ENCODE measurements at places on chromosomes 2 and 18.
A peak's percentile ranks its signal among the peaks of the same experiment; 100 is the strongest.

DNA sequence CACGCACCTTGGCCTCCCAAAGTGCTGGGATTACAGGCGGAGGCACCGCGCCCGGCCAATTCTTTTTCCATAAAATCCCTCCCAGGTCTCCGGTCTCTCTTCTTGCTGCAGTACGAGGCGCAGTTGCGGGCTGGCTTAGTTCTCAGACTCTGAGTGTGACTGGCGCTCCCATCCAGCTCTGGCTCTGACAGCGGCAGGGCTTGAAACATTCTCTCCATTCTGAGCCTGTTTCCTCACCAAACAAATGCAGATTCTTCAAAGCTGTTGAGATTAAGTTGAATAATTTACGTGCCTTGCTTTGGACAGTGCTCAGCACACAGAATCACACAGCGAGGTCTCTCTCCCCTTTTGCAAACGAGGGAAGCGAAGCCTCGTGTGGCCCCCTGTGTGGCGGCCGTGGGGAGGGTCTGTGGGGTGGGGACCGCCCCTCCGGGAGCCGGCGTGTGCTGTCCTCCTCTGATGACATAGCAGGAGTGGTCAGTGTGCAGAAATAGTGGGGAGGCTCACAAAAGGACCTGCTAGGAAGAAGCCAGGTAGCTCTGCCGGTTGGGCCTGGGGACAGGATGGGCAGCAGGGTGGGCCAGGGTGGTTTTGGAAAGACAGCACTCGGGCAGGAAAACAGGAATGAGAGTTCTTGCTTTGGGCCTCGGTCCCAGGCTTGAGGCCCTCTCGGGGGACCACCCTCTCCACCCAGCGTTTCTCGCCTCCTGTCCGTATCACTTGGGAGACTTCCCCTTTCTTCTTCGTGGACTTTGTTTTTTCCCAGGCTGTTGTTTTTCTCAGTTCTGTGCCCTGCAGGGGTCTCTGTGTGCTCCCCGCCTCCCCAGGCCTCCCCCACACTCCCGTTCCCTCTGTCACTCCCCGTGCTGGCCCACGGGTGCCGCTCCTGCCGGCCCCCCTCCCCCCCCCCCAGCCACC is 75.0 kb downstream of the KCNG2 start:
- DNase-seq = no peak

GRCh38 chr18:59516356-59517155 is 157.5 kb upstream of the LMAN1 start:
- no peak for DNase-seq

GRCh38 chr2:55010149-55010591 is 40.1 kb downstream of the RTN4 start:
- peak; percentile 29 for DNase-seq

DNA sequence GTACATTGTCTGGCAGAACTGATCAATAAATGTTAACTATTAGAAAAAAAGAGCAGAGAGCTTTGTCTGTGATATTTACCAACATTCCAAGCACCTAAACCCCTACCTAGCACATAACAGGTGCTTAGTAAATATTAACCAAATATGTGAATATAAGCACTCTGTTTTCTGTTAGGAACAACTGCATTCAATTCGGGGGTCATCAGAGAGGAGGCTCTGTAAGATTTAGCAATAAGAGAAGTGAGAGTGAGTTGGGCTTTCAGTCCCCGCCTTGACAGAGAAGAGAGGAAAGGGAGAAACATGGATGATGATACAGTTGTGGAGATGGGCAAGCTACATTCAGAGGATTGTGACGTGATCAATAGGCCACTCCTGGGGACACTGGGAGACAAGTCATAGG is 47.7 kb downstream of the MYOM1 start:
- DNase-seq = no peak

DNA sequence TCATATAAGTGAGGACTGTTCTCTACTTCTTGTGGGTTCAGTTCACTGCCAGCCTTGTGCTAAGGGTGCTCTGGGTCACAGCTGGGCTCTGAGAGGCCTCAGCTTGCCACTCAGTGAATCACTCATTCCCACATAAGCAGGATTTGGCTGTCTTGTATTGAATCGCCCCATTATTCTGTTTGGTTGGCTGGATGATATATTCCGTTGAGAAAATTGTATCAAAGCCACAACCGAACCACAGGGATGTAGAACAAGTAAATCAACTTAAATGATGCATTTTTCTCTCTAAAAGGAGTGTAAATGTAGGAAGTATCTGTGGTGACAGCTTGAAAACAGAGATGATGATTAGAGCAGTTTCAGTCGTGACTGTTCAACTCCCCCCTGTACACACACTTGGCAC is 39.6 kb downstream of the TTC39C start:
- peak; percentile 44 for DNase-seq

DNA sequence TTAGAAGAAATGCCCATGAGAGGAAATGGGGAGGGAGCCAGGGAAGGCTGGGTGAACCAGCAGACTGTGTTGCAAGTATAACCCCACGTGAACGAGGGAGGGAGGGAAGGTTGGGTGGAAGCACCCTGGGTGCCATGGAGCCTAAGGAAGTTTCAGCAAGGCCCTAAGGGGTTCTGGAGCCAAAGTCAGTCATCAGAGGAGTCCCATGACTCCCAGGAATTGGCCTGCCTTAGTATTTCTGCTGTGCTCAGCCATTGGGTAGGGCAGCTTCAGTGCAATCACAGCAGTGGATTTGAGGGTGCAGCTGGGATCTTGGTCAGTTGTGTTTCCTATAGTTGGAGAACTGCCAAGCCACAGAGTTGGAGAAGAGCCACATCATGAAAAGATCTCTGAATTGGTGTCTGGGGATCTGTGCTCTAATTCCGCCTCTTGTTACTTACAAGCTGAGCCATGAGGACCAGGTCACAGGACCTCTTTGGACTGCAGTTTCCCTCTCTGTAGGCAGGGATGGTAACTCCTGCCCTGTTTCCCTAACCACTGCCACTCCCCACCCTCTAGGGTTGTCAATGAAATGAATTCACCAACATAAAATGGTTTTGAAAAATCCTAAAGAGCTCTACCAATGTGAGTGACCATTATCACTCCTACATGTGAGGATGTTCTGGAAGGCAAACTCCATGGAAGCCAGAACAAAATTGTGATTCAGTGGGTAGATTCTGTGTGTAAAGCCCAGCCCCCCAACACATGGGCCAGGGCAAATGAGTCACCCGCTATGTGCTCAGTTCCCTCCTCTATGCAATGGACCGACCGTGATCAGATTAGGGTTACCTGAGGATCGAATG is 108.9 kb downstream of the CLIP4 start:
- peak; percentile 34 for DNase-seq

- no peak for DNase-seq
Observed at GRCh38 chr18:55584201-55584600, 3.8 kb downstream of the TCF4 start.

- DNase-seq = no peak
Observed at GRCh38 chr2:172845028-172845630, 109.5 kb downstream of the RAPGEF4 start.

DNA sequence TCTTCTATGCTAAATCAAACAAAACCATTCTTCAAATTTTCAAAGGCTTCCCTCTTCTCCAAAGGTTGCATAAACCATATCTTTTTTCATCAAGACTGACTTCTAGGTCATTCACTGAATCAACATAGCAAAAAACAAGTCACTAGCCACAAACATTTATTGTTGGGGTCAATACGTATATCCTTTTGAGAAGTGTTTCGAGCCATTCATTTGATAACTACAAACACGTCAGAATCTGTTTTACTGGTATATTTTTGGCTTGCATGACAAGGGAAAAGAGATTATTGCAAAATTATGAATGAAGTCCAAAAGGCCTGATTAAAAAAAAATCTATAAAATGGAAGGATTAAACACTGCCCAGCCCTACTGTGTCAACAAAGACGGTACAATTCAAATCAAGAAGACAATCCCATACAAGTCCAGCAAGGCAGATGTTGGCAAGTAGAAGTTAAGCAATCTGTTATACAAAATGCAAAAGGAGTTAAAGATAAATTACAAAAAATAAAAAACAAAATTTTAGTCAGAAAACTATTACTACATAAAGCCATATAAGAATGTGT is 222.4 kb downstream of the SRBD1 start:
- no peak for DNase-seq

DNA sequence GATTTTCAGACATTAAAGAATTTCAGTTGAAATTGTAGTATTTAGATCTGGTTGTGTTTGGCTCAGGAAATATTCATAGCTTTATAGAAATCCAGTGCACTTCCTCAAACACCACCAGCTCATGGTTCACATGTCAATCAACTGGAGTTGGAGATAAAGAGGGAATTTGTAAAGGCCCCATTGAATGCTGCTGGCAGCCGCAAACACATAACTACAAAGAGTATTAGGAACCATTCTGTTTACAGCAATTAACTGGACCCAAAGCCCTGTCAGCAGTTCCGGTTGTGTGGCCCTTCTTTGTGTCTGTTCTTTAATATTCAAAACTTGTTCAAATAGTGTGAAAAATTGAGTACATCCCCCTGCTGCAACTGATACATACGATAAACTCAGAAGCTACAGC is 107.4 kb upstream of the LRRTM4 start:
- DNase-seq = no peak

DNA sequence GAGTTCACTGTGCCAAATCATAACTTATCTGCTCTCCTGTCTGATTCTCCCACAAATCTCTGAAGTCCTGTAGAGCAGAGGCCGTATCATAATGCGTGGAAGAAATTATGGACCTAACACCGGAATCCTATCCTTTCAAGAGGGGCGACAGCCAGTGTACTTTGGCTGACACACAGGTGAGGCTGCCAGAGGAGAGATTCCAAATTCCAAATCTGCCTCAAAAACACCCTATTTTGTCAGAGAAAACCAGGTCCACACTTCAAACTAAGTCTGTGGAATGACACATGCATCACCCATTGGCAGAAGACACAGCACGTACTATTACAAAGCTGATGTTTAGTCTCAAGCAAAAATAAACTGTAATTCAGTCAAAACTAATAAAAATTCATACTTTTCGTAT is 139.2 kb upstream of the PID1 start:
- no peak for DNase-seq

DNA sequence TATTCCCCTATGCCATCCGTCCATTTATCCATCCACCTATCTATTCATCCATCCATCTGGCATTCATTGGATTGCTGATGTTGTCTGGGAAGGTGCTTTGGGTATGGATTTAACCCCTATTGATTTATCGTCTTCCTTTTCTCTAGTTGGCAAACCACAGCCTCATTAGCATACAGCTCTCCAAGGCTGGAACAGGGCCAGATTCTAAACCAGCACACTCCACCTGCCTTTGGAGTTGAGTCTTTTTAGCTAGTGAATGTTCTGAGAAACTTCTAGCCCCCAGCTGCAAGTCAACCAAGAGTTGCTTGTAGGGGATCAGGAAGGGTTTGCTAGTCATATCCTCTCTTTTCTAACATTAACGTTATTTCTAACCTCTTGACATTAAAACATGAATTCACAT is 90.7 kb downstream of the NRP2 start:
- DNase-seq = no peak

- DNase-seq = peak; percentile 29
Observed at GRCh38 chr18:48446582-48447225, 37.5 kb upstream of the ZBTB7C start.

- DNase-seq = no peak
Observed at GRCh38 chr2:134401081-134401497, 147.2 kb downstream of the MGAT5 start.

DNA sequence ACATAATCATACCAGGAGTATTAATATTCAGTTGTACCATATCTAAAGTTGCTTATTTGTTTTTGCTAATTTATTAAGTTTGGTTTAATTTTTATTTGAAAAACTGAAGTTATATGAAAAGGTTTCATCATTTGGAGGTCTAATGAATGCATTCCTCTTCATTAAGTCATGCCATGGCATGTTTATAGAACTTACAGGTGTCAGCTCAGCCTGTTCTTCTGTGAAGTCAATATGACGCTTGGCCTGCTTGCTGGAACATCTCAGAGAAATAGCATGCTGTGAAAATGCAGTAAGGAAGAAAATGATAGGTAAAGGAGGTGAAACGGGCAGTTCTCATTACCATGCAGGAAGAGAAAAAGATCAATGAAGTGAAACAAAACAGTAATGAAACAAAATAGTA is 58.2 kb downstream of the RAPH1 start:
- DNase-seq = no peak

GRCh38 chr2:140246058-140246457 is 1465.9 kb upstream of the NXPH2 start:
- no peak for DNase-seq

DNA sequence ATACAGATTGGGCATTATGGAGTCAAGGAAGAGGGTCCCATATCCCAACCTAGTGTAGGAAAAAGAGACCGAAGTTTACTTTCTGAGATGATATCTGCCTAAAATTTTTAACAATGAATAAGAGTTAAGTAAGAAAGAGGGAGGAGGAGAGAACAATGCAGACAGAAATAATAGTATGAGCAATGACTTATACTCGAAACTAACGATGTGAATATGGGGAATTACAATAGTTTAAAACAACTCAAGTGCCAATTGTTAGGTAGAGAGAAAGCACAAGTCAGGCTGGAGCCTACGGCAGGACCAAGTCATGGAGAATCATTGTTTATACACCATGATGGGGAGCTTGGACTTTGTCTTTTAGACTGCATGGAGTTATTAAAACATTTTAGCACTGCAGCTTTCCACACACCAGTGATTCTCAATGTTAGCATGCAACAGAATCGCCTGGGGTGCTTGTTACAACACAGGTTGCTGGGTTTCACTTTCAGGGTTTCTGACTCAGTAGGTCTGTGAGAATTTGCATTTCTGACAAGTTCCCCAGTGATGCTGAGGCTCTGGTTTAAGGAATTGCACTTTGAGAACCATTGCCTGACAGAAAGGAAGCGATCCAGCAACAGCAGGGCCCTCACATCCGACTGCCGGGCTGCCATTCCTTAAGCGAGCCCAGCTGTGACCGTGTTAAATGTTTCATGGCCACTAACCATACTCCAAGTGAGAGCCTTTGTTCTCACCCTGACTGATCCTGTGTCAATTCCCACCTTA is 511.2 kb downstream of the DCDC2C start:
- no peak for DNase-seq

- DNase-seq = no peak
Observed at GRCh38 chr18:24586662-24587360, 126.4 kb downstream of the HRH4 start.

DNA sequence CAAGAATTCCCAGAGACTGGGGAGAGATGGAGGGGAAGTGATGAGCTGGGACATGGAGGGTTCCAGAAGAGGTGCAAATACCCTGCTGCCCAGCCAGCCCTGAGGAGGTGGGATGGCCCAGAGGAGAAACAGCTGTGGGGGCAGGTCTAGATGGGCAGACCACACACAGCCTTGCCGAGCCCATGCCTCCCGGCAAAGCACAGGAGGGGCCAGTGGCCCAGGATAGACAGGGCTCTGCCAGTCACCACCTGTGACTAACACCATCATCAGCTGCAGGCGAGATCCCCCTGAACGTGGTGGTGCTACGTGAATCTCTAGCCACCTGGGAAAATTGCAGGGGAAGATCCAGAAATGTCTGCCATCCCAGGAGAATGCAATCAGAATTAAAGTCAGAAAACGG is 39.4 kb downstream of the SCTR start:
- no peak for DNase-seq

GRCh38 chr18:35625232-35625631 is 43.7 kb downstream of the GALNT1 start:
- no peak for DNase-seq

All from fibroblast of skin of left biceps (primary cell).